ENCODE measurements at places on chromosomes 2 and 18.
A peak's percentile ranks its signal among the peaks of the same experiment; 100 is the strongest.

DNA sequence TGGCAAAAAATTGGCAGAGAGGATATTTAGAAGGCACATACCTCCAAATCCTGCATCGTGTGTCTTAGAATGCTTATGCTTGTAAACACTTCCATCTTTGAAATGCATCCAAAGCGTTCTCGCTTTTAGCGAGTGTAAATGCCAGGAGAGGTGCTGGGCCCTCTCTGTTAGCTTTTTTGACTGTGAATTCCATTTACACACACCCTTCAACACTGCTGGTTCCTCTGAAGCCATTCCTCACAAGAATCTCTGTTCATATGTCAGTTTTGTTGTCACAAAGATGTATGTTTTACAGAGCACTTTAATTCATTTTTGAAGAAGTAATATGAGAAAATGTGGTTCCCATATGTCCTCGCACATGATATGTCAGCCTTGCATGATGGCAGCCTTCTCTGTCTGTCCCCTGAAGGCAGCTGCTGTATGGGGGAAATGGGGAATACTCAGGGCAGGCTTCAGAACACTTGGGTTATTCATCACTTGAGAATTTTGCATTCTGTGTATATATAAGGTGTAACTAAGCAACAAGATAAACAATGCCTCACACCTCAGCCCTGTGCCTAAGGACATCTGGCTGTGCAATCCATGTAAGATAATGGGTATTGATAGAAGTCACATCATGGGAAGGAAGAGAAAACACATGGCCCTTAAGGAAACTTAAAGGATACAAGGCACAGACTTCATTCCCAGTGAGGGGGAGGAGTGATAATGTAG lies 52.3 kb downstream of the RAB27B start:
- DNase-seq: peak; percentile 71

DNA sequence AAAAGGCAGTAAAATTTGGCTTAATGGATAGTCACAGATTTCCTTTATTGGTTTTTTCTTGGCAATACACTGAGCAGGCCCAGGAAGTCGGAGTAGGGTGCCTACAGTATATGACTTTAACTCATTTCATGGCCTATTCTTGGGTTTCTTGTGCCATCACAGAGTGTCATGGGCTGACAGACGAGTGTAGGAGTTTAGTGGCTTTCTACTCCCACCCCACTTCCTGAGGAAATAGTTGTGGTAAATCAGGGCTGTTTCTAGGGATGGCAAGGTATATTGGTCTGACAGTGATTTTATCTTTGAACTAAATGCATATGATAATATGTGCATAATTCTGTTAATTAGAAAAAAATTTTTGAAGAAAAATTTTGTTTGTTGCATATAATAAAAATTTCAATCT lies 100.1 kb downstream of the PLCL1 start:
- no peak for DNase-seq

DNA sequence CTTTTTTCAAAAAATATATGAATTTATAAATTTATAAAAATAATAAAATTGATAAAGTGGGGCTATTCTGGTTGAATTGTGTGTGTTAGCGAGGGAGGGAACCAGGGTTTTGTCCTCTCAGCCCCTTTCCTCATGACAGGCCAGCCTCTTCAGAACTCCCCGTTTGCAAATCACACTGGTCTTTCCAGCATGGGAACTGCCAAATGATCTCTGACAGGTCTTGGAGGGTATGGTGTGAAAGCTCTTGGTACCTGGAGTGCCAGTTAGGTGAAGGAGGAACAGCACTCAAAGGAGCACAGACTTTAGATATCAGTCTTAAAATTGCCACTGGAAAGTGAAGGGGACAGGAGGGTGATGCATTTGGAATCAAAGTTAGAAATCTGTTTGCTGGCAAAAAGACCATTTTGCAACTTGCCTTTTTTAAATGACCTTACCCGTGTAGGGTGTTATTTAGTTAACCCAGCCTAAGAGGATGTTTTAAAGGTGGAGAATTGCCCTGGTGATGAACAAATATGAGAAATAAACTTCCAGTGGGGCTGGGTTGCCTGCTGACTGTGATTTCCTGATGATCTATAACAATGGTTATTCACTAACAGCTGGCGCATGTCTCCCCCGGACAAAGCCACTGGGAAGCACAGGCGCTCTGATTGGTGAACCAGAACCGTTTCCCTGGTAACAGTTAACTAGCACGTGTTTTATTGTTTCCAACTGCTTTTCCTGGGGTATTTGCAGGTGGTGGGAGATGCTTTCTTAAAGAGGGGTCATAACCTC lies 85.3 kb upstream of the EFEMP1 start:
- DNase-seq: peak; percentile 80

DNA sequence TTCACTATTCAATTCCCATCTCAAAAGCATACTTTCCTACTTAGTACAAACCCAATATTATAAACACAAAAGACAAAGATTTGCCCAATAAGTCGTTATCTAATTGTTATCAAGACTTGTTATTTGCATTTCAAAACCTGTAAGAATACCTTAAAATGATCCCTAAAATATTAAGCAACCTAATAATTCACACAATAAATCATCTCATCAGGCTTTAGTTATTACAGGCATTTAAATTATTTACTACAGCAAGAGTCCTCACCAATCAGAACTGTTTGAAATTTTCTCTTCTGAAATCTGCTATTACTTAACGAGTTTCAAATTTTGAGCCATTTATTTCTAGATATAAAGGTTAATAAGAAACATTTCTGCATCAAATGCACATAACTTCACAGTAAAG lies 1.6 kb downstream of the CCDC88A start:
- DNase-seq: peak; percentile 55

DNA sequence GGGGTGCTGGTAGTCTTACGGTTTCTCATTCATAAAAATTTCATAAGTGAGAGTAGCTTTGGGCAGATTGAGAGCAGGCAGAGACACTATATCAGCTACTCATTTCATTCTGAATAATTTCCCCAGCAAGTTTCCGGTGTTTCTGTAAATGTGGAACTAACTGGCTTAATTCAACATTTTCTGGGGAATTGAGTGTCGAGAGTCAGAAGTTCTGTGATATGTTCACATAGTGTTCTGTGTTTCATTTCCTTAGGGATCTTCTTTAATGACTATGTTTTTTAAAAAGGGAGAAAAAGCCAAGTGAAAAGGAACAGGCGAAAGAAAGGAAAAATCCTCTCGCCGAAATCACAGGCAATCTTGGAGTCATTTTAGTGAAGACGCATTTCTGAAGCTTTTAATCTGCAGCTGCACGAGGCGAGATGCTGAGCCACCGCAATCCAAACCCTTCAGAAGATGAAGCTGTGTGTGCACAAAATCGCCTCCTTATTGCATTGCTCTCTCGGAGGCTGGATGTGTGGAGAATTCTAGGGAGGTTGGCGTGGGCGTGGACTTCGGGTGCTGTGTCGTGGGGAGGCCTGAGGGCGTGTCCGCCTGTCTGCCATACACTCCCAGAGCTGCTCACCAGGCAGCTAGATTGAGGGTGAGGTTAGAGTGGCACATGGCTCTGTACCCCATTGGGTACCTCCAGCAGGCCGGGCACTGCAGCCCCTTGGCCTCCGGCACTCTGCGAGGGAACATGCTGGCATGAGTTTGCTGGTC lies 38.4 kb upstream of the HDAC4 start:
- no peak for DNase-seq

DNA sequence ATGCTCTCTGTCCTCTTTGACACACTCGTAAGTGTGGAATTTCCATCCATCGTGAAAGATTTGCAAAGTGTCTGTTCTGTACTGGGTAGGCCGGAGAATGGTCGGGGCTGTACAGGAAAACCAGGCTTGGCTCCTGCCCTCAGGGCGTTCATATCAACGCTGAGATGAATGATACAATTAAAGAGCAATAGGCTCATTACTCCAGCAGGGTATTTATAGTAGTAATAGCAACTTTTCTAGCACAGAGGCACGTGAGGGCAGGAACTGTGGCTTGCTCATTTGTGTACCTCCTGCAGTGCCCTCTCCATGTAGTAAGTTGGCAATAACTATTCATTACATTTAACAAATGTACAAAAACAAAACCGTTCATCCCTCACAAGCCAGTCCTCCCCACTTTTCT lies 5.3 kb upstream of the NCK2 start:
- no peak for DNase-seq

GRCh38 chr2:174753038-174753633 lies 11.1 kb downstream of the CHRNA1 start:
- DNase-seq: no peak

- no peak for DNase-seq
Observed at GRCh38 chr18:52353589-52353988, 13.6 kb downstream of the DCC start.

- DNase-seq: no peak
Observed at GRCh38 chr2:207492461-207492860, 37.3 kb upstream of the CREB1 start.

- DNase-seq: no peak
Observed at GRCh38 chr2:88597168-88597567, 30.1 kb downstream of the EIF2AK3 start.

DNA sequence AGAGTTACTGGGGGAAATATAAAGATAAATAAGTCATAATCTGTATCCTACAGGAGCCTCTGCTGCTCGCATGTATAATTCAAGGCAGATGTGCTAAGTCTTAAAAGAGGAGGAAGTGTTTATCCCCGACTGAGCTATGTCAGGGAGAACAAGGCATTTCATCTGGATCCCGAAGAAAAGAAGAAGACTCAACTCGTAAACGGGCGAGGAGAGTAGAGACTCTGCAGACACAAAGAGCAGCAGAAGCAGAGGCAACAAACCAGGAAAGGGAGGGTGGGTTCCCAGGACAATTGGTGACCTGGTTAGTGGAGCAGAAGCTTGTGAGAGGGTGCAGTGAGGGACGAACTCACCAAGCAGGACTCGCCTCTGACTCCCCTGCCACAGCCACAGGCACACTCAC lies 368.6 kb downstream of the EIPR1 start:
- DNase-seq: no peak

- no peak for DNase-seq
Observed at GRCh38 chr2:9532421-9532820, 23.2 kb downstream of the ADAM17 start.

DNA sequence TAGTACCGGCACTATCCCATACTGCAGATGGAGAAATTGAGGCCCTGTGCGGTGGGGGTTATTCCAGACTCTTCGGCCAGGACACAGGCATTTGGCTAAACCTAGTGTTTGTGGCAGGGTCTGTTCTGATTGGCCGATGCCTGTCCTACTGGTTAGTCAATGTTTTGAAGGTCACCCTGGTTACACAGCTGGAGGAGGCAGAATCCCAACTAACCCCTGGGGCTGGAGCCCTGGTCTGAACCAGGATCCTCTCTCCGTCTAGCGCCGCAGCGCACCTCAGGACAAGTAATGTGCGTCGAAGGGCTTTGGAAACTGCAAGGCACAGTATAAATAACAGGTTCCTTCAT lies 19.4 kb downstream of the TEX44 start:
- peak; percentile 69 for DNase-seq

GRCh38 chr2:30503007-30503694 lies 56.1 kb downstream of the LCLAT1 start:
- no peak for DNase-seq

- DNase-seq: no peak
Observed at GRCh38 chr2:11876889-11877288, 130.5 kb downstream of the LPIN1 start.

DNA sequence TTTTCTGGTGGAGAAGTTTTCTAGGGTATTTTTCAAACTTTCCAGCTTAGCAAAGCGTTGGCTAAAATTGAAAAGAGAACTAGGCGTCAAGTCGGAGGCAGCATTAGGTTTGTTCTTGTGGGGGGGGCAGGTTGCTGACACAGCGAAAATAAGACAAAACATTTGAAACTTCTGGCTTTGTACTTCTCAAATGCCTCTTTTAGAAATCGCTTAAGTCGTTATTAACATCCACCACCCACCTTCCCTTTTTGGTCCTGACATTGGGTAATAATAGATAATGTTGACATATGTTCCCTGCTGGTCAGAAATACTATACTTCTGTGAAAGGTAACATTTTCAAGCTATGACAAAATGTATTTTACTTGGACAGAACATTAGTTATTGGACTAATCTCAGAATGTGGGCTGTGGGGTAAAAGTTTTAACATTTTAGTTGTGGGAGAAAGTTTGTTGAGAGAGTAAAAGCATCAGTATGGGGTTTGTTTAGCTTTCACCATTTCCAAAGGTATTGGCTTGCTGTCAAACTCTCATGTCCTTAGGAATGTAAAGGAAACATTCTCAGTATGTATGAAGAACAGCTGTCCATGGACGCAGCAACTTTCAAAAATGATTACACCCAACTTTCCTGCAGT lies 88.1 kb upstream of the ZEB2 start:
- peak; percentile 18 for DNase-seq

DNA sequence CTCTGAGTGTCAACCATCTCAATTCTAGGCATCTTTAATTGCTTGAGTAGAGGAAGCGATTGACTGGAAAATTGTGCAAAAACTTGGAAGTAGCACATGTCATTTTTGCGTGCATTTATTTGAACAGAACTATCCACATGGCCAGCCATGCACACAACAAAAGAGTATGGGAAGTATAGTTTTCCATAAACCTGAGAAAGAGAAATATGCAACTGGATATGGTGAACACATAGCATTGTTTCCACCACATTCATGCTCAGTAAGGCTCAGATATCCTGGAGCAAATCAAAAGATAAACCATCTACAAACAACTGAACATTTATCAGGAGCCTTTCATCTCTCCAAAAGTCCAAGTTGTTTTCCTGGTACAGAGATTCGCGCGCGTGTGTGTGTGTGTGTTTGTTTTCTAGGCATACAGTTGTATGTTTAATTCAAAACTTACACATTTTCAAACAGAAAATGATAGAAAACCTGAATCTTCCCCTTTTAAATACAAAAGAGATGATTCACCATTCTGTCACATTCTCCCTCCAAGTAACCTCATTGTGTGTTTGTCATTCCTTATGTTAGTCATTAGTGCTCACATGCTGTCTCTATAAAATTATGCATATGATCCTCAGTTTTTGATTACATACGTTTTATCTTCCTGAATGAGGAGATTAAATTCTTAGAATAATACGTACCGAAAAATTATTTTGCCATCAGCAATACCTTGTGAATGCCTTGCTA lies 780.4 kb upstream of the NRXN1 start:
- DNase-seq: peak; percentile 4

DNA sequence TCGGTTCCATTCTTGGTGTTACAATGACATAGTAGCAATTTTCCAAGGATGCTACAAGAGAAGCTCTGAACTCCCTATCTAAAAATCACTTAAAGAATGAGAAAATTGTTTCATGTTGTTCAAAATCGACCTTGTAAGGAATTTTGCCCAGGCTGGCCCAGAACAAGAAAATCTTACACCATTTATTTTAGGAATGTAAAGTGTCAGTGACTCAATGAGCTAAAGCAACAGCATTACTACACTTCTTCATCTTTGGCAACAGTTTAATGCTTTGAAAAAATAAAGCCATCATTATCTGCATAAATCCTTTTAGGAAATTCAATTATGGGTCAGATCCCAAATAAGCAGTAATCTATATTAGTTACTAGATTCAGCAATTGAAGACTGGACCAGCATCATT lies 38.6 kb downstream of the SLC25A12 start:
- DNase-seq: peak; percentile 65

- peak; percentile 68 for DNase-seq
Observed at GRCh38 chr2:28356095-28356911, 36.4 kb upstream of the FOSL2 start.

Data from amniotic epithelial cell (primary cell).